GM23248 (cell line): ENCODE measurements at places on chromosomes 7 and 10. TPM values are rescaled to one million over a fixed set of nuclear protein-coding genes. Genes with fewer than 3 reads are reported as not detected.

GRCh38 chr10:98144985-98145384 is 10.5 kb downstream of the R3HCC1L start:
- no peak for DNase-seq
- no peaks in the 10 kb centered on the region; the same call in 1 of the 2 replicates for H3K36me3 ChIP-seq
- H3K4me1 ChIP-seq, result peaks cover 14% of the 10 kb centered on the region; the same call in 1 of the 2 replicates

The SLC13A4 gene
- 0.11 TPM in 1 of 2 replicates, not detected in the other for total RNA-seq

GRCh38 chr10:29055101-29055500 is 233.8 kb upstream of the LYZL1 start:
- peaks cover 6% of the 10 kb centered on the region for H3K27me3 ChIP-seq
- DNase-seq, result no peak
- H3K4me3 ChIP-seq, result no peak overlapping the region
- H3K4me1 ChIP-seq, result no peaks in the 10 kb centered on the region
- no peak overlapping the region for H3K27ac ChIP-seq

DNA sequence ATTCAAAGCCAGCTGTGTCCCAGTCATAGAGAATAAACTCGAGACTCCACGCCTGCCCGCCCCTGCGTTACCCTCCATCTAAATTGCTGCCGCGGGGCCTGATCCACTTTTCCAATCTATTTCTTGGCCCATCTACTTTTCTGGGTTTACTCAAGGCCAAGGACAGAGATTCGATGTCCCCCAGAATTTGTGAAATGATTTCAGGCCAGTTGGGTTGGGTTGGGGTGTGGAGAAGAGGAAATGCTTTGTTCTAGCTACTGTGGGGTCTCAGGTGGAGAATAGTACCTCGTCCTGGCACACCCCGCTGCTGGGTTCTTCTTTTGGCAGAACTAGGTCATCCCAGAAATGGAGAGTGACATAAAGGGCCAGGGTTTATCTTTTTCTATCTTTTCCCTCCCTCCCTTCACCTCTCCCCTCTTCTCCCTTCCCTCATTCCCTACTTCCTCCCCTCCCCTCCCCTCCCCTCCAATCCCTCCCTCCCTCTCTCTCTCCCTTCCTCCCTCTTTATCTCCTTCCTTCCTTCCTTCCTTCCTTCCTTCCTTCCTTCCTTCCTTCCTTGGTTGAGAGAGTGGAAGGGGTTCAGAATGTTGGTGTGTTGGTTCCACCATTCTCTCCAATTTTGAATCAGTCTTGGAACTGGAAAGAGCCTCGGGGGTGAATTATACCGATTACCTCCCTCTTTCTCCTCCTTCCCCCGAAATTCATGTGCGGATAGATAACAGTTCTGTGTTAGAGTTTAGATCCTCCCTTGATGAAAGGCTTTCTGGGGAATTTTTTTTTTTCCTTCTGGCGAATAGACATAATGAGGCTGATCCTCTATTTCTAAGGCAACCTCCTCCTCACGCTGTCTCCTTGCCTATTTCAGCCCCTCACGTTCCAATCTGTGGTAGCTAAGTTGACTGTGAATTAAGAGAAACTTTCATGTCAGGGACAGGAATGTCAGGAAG is 1.2 kb upstream of the TMEM229A start:
- no peak overlapping the region for H3K27ac ChIP-seq
- H3K27me3 ChIP-seq, result peaks cover 33% of the 10 kb centered on the region
- no peaks in the 10 kb centered on the region for H3K4me1 ChIP-seq
- no peak for DNase-seq
- H3K4me3 ChIP-seq, result no peak overlapping the region
- H3K36me3 ChIP-seq, result no peaks in the 10 kb centered on the region

- no peak overlapping the region for H3K4me3 ChIP-seq
- no peak for DNase-seq
- H3K36me3 ChIP-seq, result no peaks in the 10 kb centered on the region
Measured at GRCh38 chr10:124316326-124316725, 102.4 kb downstream of the OAT start.

DNA sequence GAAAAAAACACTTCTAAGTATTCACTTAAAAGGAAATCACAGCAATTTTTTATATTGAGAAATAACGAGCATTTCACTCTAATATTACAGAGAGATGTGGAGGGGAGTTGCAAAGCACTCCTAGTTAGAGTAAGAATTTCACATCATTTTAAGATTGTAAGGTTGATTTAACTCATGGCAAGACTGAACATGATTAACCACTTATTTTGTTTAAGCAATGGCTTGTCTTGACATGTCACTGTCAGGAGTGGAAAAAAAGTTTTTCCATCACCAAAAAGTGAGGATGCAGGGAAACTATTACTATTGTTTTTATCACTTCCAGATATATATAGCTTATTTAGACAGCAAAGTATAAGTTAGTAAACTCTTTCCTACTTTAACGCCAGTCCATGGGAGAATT is 27.1 kb downstream of the CD36 start:
- H3K4me1 ChIP-seq, result no peaks in the 10 kb centered on the region
- H3K27ac ChIP-seq, result no peak overlapping the region
- no peaks in the 10 kb centered on the region for H3K36me3 ChIP-seq
- H3K4me3 ChIP-seq, result no peak overlapping the region
- no peaks in the 10 kb centered on the region for H3K27me3 ChIP-seq
- DNase-seq, result no peak

The TAF6 gene
- 40.5 and 69.8 TPM in 2 replicates for total RNA-seq

DNA sequence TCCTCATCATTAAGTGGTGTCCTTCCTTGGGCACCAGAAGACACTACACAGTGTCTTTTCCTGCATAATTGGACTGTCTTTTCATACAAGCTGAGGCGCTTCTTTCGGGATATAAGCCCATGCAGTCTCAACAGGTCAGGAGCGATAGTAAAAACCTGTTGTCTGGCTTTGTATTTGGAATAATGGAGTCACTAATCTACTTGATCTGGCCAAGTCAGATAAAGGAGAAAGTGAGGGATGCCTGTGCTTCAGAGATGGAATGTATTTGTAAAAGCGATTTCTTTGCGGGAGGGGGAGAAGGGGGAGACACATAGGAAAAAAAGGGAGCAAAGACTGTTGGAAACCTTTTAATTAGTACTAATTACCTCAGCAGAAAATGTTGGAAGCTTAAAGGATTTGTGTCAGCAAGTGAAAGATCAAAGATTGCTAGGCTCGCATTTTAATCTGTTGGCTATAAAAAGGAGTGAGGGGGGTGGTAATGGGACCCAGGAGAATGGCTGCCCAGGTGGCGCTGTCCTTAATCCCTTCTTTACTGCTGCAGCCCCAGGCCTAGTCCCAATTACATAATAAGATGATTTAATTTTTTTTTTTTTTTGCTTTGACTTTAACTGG is 581.4 kb downstream of the LRMDA start:
- no peaks in the 10 kb centered on the region for H3K4me1 ChIP-seq
- no peak for DNase-seq
- no peak overlapping the region for H3K4me3 ChIP-seq
- H3K27me3 ChIP-seq, result peaks cover 7% of the 10 kb centered on the region
- no peaks in the 10 kb centered on the region for H3K36me3 ChIP-seq

The OR9A2 gene
- total RNA-seq, result not detected in 2 replicates

GRCh38 chr7:138657854-138658386 is 43.2 kb downstream of the SVOPL start:
- no peaks in the 10 kb centered on the region for H3K36me3 ChIP-seq
- H3K4me1 ChIP-seq, result no peaks in the 10 kb centered on the region
- no peak overlapping the region for H3K4me3 ChIP-seq
- no peak overlapping the region for H3K27ac ChIP-seq

GRCh38 chr10:133440633-133441285 is 13.0 kb upstream of the SCART1 start:
- H3K4me1 ChIP-seq, result no peaks in the 10 kb centered on the region
- no peaks in the 10 kb centered on the region for H3K36me3 ChIP-seq
- H3K27ac ChIP-seq, result no peak overlapping the region
- H3K27me3 ChIP-seq, result no peaks in the 10 kb centered on the region
- no peak overlapping the region for H3K4me3 ChIP-seq
- no peak for DNase-seq

GRCh38 chr10:122014652-122015248 is 25.8 kb downstream of the TACC2 start:
- peaks cover 14% of the 10 kb centered on the region for H3K27me3 ChIP-seq
- H3K4me3 ChIP-seq, result no peak overlapping the region
- H3K27ac ChIP-seq, result no peak overlapping the region
- no peak for DNase-seq

GRCh38 chr10:97508342-97508741 is 9.6 kb downstream of the UBTD1 start:
- peak; percentile 80 for DNase-seq
- peaks cover 11% of the 10 kb centered on the region for H3K4me1 ChIP-seq
- no peaks in the 10 kb centered on the region for H3K36me3 ChIP-seq
- 0 out of 2 replicates have a peak overlapping the region, but pooled peaks have one; percentile 8 for H3K27ac ChIP-seq
- no peaks in the 10 kb centered on the region for H3K27me3 ChIP-seq

The UCN3 gene
- not detected in 2 replicates for total RNA-seq

The ETV1 gene
- 13.7 and 14.5 TPM in 2 replicates for total RNA-seq

GRCh38 chr10:51606825-51607462 is 92.5 kb downstream of the CSTF2T start:
- no peaks in the 10 kb centered on the region for H3K27me3 ChIP-seq
- no peaks in the 10 kb centered on the region for H3K36me3 ChIP-seq
- H3K27ac ChIP-seq, result no peak overlapping the region
- H3K4me3 ChIP-seq, result no peak overlapping the region

DNA sequence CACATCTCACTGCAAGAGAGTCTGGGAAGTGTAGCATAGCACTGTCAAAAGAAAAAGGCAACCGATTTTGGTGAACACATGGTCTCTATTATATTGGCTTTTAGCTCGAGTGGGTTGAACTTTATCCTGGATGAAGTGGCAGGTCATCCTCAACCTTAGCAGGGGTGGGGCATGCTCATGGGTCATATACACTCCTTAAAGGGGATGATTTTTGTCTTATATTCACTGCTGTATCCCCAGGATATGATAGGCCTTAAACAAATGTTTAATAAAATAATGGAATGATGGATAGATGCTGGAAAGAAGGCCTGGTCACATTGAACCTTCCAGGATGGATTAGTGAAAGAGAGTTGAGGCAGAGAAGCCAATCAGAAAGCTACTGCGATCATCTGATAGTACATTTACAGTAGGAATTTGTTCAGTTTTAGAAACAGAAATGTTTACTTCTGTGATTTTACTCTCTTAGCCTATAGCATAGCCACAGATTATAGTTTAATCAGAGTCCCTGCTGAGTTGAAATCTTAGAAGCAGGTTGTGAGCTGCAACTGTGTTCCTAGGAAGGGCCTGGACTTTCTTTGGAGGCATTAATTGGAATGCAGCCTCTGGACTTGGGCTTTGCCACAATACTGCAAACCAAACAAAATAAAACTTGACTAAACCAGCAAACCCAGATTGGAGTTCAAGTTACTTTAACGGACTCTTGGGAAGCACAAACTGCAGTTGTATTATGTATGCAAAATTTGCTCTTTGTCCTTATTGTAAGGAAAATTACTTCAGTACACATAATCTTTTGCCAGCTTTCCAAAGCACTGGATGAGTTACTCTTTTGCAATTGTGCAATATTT is 138.3 kb downstream of the BMPER start:
- H3K27me3 ChIP-seq, result no peaks in the 10 kb centered on the region
- peak; percentile 43 for DNase-seq
- H3K36me3 ChIP-seq, result peaks cover 10% of the 10 kb centered on the region
- H3K4me1 ChIP-seq, result peaks cover 52% of the 10 kb centered on the region
- H3K27ac ChIP-seq, result peak overlapping the region; percentile 19; the same call in 1 of the 2 replicates

The SPDYE9 gene
- total RNA-seq, result not detected in 2 replicates

The AZGP1 gene
- not detected in 2 replicates for total RNA-seq

The CFAP46 gene
- total RNA-seq, result 0.22 TPM in 1 of 2 replicates, not detected in the other

The NODAL gene
- not detected in 2 replicates for total RNA-seq

GRCh38 chr7:70408477-70408876 is 723.5 kb upstream of the GALNT17 start:
- H3K36me3 ChIP-seq, result no peaks in the 10 kb centered on the region
- no peaks in the 10 kb centered on the region for H3K4me1 ChIP-seq
- no peaks in the 10 kb centered on the region for H3K27me3 ChIP-seq
- H3K4me3 ChIP-seq, result no peak overlapping the region
- no peak for DNase-seq

GRCh38 chr7:155804431-155804831 is 7.8 kb downstream of the SHH start:
- H3K27ac ChIP-seq, result no peak overlapping the region
- H3K27me3 ChIP-seq, result peaks cover 70% of the 10 kb centered on the region
- no peak for DNase-seq
- H3K4me3 ChIP-seq, result peak overlapping the region; percentile 63
- H3K4me1 ChIP-seq, result 0 out of 2 replicates have a peak, but pooled peaks cover 7% of the 10 kb centered on the region

DNA sequence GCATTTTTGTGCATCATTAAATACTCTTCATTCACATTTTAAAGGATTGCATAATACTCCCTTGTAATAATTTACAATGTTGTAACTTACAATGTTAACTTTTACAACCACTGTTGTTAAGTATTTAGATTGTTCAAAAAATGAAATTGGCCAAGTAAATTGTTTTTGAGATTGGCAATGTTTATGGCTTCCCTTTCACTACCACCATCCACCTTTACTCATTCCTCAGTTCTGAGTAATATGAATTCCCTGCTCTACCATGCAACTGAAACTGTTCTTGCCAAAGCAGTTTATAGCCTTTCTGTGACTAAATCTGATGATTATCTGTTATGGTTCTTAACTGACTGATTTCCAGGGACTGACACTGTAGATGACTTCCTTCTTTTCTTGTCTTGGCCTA is 80.5 kb upstream of the TMEM106B start:
- H3K4me1 ChIP-seq, result no peaks in the 10 kb centered on the region
- H3K27me3 ChIP-seq, result no peaks in the 10 kb centered on the region

The CREM gene
- total RNA-seq, result 13.3 and 14.9 TPM in 2 replicates

DNA sequence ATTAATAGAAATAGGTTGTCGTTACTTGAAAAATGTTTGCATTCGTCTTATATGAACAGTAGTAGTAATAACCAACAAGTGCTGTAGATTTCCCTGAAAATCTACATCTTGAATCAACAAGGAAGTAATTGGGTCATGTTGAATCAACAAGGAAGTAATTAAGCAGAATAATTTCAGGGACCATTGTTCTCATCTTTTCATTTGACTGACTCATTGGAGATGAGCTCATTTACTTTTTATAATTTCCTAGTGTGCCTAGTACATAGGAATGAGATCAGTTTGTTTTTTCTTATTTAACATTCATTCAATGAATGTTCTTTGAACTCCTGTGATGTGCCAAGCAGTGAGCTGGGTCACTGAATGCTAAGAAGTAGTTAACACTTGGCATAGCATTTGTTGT is 8.2 kb downstream of the CLDN12 start:
- H3K36me3 ChIP-seq, result peaks cover 41% of the 10 kb centered on the region; the same call in 1 of the 2 replicates
- no peak overlapping the region for H3K4me3 ChIP-seq
- H3K4me1 ChIP-seq, result peaks cover 10% of the 10 kb centered on the region; the same call in 1 of the 2 replicates
- H3K27ac ChIP-seq, result peak overlapping the region; percentile 14; the same call in 1 of the 2 replicates

The GRID2IP gene
- not detected in 2 replicates for total RNA-seq

The TMEM178B gene
- 0.22 and 0.25 TPM in 2 replicates for total RNA-seq

DNA sequence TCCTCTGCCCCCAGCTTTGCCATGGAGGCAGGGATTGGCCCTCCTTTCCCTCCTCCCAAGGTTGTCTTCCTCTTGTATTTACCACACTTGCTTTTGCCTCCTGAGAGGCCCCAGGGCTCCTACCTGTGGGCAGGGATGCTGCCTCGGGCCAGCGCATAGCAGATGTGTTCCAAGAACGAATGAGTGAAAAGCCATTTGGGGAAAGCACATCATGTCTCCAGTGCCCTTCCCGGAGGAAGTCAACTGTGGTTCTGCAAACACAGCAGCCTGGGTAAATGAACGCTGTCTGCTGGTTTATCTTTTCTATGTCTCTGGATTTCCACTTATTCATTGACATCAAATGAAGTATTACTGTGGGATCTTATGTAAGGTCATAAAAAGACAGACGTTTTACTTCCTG is 161.7 kb downstream of the FANK1 start:
- H3K27me3 ChIP-seq, result no peaks in the 10 kb centered on the region
- peaks cover 45% of the 10 kb centered on the region for H3K4me1 ChIP-seq
- H3K36me3 ChIP-seq, result peaks cover 9% of the 10 kb centered on the region; the same call in 1 of the 2 replicates
